ENCODE measurements at places on chromosomes 5 and 9.

DNA sequence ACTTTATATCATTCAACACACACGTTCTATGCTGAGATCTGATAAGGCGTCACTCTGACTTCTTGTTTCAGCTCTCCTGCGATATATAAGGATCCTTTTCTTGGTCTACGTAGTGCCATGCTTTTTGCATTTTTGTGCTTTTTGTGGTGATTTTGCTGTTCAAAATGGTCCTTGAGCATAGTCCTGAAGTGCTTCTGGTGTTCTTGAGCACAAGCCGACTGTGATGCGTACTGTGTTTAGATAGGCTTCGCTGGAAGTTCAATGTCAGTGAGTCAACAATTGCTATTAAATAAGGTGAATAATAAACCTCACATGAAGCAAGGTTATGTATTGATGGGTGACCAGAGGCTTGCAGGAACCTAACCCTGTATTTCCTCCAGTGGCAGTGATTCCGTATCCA lies 46.8 kb downstream of the ACO1 start:
- DNase-seq, result no peak

DNA sequence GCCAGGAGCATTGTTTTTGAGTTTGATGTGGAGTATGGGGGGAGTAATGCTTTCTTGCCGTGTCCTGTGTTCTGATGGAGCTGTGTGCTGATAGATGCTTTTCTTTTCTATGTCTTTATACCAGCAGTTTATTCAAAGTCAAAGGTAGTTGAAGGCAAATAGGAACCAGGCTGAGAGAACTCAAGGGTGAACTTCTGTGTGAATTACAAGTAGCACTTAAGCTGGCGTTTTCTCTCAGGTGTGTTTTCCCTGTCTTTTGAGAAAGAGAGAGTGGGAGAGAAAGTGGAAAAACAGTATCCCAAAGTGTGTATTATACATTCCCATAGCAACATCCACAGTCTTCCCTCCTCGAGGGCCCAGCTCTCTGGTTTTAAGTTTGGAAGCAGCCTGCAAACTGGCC lies 1.5 kb downstream of the TNFAIP8 start:
- no peak for DNase-seq

DNA sequence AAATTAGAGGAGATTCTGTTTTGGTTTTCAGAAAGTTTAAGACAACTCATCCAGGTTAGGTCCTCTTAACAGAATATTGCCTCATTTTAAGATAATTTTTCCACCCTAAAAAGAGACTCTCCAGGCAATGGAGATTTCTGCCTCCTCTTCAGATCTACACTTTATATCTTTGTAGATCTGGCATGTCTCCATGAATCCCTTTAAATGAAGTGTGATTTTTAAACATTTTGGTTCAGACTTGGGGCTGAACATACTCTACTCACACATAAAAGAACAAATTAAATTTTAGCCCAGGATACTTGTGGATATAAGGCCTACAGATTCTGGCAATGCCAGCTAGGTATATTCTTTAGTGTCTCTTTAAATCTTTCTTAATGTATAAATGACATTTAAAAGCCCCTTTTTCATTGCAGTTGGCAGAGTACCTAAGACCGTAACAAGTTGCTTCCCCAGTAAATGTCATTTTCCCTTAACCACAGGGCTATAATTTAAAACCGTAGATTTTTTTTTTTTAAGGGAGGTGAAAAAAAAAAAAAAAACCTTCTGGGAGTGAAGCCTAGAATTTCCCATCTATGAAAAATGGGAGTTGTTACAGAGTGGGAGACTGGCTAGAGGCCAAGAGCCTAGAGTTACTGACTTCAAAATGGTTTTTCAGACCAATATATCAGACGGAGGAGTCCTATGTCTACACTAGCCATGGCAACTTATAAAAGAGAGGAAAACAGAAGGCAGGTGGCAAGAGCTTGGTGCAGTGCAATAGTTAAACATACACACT lies 207.8 kb upstream of the TARS1 start:
- no peak for DNase-seq

- no peak for DNase-seq
Observed at GRCh38 chr5:137236252-137236651, 262.9 kb downstream of the SPOCK1 start.

- DNase-seq, result no peak
Observed at GRCh38 chr9:116080561-116080960, 73.0 kb upstream of the PAPPA start.

DNA sequence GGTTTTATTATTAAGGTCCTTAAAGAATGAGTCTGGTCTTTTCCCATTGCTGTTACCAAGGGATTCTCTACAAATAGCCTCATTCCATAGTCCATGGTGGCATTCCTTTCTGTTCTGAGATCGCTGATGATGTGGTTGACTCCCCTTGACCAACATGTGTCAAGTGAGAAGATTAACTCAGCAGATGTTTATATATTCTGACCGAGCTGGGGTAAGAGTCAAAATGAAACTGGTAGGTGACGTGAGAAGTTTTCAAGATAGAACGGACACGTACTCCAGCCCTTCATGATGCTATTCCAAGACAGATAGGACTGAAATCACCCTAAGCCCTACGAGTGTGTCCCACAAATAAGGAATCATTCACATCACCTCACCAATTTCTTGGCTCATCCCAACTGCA lies 155.5 kb upstream of the WWC1 start:
- DNase-seq, result no peak

DNA sequence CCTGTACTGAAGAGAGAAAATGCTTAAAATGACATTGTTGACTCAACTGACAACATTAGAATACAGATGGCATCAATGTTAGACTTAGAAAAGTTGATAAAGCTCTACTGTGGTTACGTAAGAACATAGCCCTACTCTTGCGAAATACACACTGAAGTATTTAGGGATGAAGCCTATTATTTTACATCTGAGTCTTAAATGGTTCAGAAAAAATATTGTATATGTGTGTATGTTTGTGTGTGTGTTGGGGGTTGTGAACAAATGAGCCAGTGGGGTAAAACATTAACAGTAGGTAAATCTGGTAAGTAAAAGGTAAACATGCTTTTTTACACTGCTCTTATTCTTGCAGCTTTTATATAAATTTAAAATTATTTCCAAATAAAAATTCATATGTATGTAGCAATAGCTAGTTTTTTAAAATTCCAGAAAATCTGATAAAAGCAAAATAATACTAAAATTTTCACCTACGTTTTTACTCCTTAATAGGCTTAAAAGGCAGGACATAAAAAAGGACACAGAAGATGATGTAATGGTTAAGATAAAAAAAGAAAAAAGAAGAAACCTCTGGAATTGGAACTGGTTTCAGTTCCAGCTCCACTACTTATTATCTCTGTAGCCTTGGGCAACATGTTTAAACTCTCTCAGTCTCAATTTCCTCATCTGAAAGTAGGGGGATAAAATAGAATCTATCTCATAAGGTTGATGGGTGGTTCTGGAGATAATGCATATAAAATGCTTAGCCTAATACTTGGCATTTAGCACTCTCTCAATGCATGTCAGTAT lies 44.3 kb downstream of the GARNL3 start:
- DNase-seq, result no peak

DNA sequence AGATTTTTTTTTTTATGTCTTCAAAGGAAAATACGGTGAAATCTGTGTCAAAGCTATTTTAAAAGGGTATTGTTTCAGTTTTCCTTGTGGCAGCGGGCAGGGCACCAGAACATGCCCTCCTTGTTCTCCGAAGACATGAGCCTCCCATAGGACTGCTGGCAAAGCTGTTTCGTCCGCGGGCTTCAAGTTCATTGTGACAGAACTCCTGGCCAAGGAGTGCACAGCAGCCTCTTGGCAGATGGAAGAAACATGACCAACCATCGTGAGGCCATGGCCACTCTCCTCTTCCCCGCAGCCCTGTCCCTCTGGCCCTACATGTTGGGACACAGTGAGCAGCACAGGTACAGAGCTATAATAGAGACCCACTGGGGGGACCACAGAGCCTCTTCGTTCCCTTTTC lies 99.5 kb downstream of the AOPEP start:
- DNase-seq, result no peak

DNA sequence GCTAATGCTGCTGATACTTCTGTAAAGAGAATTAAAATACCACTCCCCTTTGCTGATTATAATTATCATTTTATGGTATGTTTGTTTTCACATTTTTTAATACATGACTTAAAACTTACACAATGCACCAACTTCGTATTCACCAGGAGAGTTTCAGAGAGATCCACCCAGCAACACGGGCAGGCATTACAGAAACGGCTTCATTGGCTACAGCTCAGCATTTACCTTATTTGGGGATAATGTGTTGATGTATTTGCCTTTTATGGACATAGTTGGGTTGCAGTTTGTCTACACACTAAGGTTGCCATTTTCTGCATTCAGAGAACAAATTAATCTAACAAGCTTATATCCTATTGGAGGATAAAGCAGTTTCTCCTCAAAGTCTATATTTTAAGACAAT lies 423.6 kb downstream of the PRDM9 start:
- DNase-seq, result no peak

- no peak for DNase-seq
Observed at GRCh38 chr5:31459594-31459993, 72.3 kb downstream of the DROSHA start.

DNA sequence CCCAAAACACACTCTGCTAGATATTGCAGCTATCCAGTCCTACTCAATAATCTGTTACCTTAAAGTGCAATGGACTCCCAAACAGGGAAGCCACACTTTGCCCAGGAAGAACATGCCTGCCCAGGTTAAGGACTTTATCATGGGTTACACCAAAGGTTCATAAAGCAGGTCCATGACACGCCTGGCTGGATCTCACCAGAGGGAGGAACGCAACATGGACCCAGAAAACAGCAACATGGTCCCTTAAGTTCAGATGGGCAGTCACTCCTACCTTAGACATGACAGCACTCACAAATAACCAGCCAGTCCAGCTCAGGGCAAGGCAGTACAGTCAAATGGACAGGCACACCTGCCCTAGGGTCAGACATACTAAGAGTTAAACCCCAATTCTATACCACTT lies 3.8 kb downstream of the P4HA2 start:
- DNase-seq, result no peak

DNA sequence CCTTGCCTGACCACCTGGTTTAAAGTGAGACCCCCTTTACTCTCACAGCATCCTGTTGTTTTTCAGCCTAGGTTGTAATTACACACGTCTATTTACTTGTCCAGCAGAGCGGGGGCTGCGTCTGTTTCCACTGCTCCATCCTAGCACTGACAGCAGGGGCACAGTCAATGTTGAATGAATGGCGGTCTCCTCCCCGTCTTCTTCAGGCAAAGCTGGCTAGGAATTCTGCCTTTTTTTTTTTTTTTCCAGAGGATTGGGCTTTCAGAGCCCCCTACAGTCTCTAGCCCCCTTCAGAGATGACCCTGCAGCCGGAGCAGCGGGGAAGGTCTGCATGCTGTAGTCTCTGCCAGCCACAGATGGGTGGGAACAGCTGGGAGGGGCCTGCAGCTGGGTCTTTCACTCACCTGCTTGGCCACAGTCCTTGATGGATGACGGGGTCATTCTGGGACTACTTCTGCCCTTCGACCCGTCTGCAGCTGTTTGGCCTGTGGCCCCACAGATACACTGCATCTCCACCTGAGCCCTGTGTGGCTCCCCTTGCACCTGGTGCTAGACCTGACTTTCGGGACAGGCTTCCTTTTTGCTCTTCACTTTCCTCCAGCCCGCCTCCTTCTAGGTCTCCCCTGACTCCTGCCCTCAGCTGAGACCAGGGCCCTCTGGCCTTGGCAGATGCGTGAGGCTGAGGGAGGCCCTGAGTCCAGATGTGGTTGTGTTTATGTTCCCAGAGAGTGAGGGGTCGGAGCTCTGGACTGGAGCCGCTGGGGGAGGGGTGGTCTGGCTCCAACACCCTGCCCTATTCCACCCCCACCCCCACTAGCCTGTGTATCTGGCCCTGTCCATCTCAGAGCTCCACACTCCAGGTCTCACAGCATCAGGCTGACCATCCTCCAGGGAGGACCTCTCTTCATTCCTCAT lies 8.0 kb downstream of the PITX1 start:
- no peak for DNase-seq

DNA sequence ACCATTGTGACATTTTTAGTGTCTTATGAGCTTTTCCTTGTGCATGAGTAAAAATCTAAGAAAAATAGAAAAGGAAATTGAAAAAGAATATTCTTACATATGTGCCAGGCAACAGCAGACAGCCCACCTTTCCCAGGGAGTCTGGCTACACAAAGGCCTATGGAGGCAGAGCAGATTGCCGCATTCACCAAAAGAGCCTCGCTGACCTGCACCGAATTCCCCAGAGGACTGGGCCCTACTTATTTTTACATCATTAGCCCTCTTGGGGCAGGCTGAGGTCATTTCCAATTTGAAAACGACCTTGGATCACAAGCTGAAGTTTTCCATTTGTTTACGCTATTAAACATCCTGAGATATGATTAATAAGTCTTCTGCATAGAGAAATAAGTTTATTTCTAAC lies 66.2 kb upstream of the WDR41 start:
- no peak for DNase-seq

DNA sequence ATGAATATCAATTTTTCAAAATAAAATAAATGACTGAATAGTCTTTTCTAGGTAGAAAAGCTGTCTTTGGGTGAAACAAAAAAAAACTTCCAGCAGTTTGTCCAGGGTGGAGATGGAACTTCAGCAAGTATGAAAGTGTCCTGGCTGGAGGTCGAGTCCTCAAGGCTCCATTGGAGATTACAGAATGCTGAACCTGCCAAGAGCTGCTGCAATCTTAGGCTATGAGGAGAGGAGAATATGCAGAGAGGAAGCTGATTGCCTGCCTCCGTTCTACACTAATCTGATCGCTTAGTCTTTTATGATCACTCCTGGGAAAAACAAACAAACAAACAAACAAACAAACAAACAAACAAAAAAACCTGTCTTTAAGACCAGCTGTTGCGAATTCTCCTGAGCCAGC lies 50.6 kb downstream of the NREP start:
- DNase-seq, result no peak

DNA sequence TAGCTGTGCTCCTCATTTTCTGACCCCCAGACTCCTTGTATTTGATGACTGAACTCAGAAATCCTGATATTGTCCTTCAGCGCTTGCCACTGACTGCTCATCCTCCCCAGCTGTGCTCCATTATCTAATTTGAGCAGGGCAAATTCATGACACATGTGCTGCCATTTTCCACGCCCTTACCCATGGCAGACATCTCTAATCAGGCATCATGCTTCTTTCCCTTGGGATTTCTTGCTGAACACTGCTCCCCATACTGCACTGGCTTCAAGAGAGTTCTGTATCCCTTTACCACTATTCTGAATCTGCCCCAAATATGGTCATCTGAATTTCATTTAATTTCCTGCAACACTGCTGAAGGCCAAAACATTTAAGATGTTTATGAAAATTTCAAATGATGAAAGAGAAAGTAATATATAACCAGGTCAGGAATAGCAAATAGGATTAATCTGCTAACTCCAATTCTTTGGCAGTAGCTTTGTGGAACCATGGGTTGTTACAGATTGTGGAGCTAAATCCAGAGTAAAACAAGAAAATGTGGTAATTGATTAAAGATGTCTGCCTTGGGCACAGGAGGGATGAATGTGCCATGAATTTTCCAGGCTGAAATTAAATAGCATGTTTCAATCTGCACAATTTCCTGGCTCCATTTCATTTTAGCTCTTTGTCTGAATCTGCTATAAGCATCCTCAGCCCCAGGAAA lies 93.6 kb downstream of the CYFIP2 start:
- no peak for DNase-seq

- no peak for DNase-seq
Observed at GRCh38 chr5:82522897-82523296, 244.7 kb upstream of the RPS23 start.

Measured in hematopoietic multipotent progenitor cell treated with erythropoietin and hydrocortisone succinate and interleukin-3 and kit ligand, for 17 days (in vitro differentiated cells).